ENCODE measurements at places on chromosomes 2 and 18. TPM values are rescaled to one million over a fixed set of nuclear protein-coding genes. Genes with fewer than 3 reads are reported as not detected.

- ATAC-seq: no peak
Observed at GRCh38 chr2:42156721-42157120, 12.4 kb upstream of the EML4 start.

DSG4 gene
- not detected for total RNA-seq

REEP1 gene
- total RNA-seq: 22.9 TPM

DNA sequence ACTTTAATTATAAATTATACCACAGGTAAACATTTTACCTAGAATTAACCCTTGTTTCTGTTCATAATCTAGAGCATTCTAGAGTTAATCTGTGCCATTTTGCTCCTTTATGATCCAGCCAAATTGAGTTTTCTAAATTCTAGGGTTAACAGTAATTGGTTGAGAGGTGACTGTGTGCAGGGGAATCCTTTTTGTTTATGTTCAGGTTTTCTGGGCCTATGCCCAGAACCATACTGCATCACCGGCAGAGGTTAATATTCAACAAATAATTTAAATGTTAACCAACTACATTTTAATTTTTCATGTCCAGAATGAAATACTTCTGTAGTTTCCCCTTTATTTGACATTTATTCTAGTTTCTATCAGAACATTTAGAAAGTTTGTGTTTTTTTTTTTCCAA lies 32.3 kb downstream of the CARF start:
- no peak for ATAC-seq

NAT8 gene
- not detected for total RNA-seq

SCN7A gene
- 92.5 TPM for total RNA-seq

GRCh38 chr2:28009732-28010131 lies 119.2 kb downstream of the BABAM2 start:
- no peak for ATAC-seq

DNA sequence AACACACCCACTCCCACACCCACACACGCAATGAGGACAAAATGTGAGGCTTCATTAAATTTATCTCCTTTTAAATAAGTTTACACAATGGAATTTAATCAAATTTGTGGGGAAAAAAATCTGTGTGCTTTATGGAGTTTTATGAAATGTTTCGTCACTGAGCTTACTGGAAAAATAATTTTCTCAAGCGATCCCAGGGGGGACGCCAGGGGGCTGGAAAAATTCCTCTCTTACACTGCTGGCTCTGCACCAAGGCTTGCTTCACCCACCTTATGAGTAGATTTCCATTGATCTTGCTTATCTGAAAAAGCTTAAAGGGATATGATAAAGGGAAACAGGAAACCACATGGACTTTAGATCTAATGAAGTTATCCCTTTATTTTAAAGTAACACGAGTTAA lies 95.5 kb downstream of the CABYR start:
- no peak for ATAC-seq

ACVR1C gene
- 0.08 TPM for total RNA-seq

DNA sequence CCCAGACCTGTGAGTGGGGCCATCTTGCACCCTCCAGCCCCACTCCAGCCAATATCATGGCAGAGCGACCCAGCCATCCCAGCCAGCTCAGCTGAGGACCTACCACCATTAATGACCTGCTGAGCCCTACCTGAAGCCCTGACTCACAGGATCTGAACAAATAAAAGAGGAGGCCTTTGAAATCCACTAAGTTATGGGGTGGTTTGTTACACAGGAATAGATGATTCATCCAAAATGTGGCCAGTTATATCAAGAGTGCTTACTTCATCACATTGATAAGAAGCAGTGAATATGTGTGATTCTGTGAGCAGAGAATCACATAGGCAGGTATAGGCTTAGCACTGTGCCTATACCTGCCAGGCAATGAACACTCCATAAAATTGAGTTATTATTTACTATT lies 34.7 kb upstream of the FAM124B start:
- no peak for ATAC-seq

ERMN gene
- total RNA-seq: 0.13 TPM

- ATAC-seq: no peak
Observed at GRCh38 chr2:61632276-61633169, 94.4 kb upstream of the XPO1 start.

- no peak for ATAC-seq
Observed at GRCh38 chr2:127388423-127389164, 819 bp upstream of the MAP3K2 start.

- ATAC-seq: no peak
Observed at GRCh38 chr2:28405537-28405936, 12.9 kb downstream of the FOSL2 start.

GRCh38 chr18:48803518-48803917 lies 147.2 kb downstream of the SMAD7 start:
- no peak for ATAC-seq

DNA sequence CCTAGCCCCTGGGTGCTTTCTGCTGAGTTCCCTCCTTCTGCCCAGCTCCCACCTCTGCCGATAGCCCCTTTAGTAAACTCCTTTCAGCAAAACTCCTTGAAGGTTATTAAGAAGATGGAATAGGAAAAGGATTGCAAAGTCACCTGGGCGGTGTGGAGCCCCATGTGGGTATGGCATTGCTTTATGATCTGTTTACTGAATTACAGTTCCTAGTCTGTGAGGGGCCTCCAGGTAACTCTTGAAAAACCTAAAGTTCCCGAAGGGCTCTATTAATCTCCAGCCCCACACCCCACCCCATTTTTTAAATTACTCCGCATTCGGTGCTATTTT lies 116.9 kb upstream of the UXS1 start:
- ATAC-seq: no peak

GRCh38 chr2:111100765-111101162 lies 19.9 kb upstream of the BCL2L11 start:
- no peak for ATAC-seq

CREG2 gene
- total RNA-seq: not detected

- ATAC-seq: no peak
Observed at GRCh38 chr2:40127890-40128557, 323.9 kb downstream of the SLC8A1 start.

- ATAC-seq: no peak
Observed at GRCh38 chr2:67453310-67453709, 56.2 kb downstream of the ETAA1 start.

DNA sequence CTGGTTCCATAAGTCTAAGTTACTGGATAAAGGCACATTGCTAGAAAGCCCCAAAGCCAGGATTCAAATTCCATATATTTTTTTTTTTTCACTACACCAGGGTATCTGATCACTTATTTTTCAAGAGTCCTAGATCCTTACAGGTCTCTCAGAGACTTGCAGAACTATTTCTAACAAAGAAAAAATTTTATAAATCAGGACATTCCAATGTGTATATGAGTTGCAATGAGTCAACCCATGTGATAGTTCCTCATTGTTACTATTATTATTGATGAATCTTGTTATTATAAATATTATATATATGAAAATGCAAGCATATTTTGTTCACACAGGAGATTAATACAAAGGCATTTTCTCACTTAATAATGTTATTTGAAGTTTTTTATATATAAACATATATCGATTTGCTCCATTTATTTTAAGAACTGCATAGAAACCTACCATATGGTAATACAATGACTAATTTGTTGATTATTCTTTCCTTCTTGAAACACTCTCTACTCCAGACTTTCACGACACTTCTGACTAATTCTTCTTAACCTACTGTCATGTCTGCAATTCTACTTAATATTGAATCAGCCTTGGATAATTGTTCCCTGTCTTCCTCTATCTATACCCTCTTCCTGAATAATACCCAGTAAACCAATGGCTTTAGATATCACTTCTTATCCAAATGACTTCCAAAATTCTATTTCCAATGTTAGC lies 968.4 kb upstream of the NRXN1 start:
- no peak for ATAC-seq

NT5C1B gene
- total RNA-seq: not detected

NEU4 gene
- total RNA-seq: not detected

ITGA6 gene
- 62.2 TPM for total RNA-seq

- peak; percentile 67 for ATAC-seq
Observed at GRCh38 chr2:11406958-11407381, 59.0 kb downstream of the E2F6 start.

L3MBTL4 gene
- total RNA-seq: 0.46 TPM

GRCh38 chr2:118242216-118242615 lies 153.9 kb downstream of the INSIG2 start:
- ATAC-seq: no peak

- ATAC-seq: no peak
Observed at GRCh38 chr2:77588438-77588837, 66.3 kb upstream of the LRRTM4 start.

DNA sequence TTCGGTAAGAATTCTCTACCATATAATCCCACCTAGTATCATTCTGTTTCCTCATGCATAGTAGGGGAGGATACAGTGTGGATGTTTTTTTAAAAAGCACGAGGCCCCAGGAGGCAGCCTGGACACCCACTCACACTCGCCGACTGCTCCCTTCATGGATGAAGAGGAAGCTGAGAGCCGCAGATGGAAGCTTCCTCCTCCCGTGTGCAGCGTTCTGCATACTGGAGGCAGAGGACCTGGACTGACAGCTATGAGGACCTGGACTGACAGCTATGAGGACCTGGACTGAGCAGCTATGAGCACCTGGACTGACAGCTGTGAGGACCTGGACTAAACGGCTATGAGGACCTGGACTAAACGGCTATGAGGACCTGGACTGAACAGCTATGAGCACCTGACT lies 234.4 kb downstream of the NDUFA10 start:
- no peak for ATAC-seq

GRCh38 chr2:164542581-164543021 lies 78.7 kb downstream of the GRB14 start:
- ATAC-seq: no peak

RUFY4 gene
- total RNA-seq: not detected

Measured in gastroesophageal sphincter (tissue), 4 donors.